Heart right ventricle (tissue), 16 donors: ENCODE measurements at places on chromosomes 16 and 17.

DNA sequence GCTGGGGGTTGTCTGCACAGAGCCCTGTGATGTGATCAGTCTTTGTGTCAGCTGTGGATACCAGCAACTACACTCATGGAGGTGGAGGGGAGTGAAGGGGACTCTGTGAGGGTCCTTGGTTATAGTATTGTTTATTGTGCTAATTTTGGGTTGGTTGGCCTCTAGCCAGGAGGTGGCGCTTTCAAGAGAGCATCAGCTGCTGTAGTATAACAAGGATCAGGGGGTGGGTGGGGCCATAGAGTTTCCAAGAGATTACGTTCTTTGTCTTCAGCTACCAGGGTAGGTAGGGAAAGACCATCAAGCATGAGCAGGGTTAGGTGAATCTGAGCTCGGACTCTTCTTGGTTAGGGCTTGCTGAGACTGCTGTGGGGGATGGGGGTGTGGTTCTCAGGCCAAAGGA, 97.1 kb upstream of the HS3ST3A1 start:
- H3K4me3 ChIP-seq = no peak overlapping the region
- H3K36me3 ChIP-seq = no peaks in the 10 kb centered on the region
- no peak overlapping the region for H3K27ac ChIP-seq
- DNase-seq = no peak
- H3K4me1 ChIP-seq = no peaks in the 10 kb centered on the region
- no peaks in the 10 kb centered on the region for H3K27me3 ChIP-seq

- H3K27ac ChIP-seq = no peak overlapping the region
- peaks cover 75% of the 10 kb centered on the region for H3K27me3 ChIP-seq
- H3K4me1 ChIP-seq = no peaks in the 10 kb centered on the region
- H3K4me3 ChIP-seq = no peak overlapping the region
These were observed 248.9 kb downstream of the ENGASE start for GRCh38 chr17:79323566-79323965.

GRCh38 chr17:60330731-60331130, 61.2 kb downstream of the USP32 start:
- H3K4me3 ChIP-seq = no peak overlapping the region
- no peaks in the 10 kb centered on the region for H3K27me3 ChIP-seq
- H3K27ac ChIP-seq = no peak overlapping the region
- no peak for DNase-seq
- peaks cover 9% of the 10 kb centered on the region for H3K36me3 ChIP-seq

DNA sequence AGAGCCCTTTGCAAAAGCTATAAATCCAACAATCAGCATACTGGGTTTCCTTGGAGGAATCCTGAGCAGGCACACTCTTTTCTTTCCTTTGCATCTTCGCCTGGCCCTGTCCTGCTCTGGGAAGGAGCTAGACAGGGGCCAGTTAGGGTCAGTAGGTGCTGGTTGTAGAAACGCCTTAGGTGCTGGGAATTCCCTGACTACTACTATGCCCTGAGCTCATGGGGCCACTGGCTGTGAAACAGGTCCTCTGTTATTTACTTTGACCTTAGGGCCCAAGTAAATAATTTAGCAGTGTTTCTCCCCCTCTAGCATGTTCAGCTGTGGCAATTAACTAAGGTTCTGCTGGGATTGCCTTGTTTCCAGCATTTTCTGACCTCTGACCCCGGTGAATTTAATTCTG, 15.8 kb upstream of the WSCD1 start:
- DNase-seq = no peak
- H3K4me3 ChIP-seq = no peak overlapping the region

- H3K27me3 ChIP-seq = no peaks in the 10 kb centered on the region
- no peak for DNase-seq
- no peak overlapping the region for H3K4me3 ChIP-seq
- H3K36me3 ChIP-seq = peaks cover 6% of the 10 kb centered on the region
- H3K4me1 ChIP-seq = peaks cover 10% of the 10 kb centered on the region
These were observed 70.2 kb downstream of the CCDC182 start for GRCh38 chr17:57674894-57675293.

DNA sequence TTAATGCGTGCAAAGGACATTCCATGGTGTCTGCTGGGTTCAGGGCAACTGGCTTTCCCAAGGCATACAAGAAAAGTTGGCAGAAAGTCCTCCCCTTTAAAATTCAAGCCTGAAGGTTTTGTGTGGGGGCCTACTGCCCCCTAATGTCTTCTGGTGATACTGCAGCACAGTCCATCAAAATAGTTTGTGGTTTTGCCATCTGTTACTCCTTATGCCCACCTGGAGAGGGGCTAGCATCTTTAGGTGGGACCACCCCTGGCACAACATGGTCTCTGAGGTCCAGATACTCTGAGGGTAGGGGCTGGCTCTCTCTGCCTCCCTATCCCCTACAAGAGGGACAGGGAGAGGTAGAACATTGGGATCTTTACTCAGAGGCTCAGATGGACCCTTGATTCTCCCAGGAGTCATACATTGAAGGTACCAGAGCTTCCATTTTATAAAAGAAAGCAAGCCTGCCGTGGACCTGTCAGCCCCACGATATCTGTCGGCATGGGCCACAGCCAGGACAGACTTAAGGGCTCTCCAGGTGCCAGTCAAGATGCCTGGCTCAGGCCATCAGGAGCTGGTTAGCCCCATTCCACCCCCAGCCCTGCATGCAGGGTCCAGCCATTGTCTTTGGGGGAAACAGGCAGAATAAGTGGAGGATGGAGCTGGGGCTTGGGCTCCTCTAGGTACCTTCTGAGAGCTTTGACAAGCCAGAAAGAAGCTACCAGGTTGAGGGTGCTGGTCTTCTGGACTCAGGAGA, 6.3 kb downstream of the ESRP2 start:
- H3K27me3 ChIP-seq = no peaks in the 10 kb centered on the region
- H3K27ac ChIP-seq = no peak overlapping the region
- no peak overlapping the region for H3K4me3 ChIP-seq
- DNase-seq = no peak
- H3K4me1 ChIP-seq = peaks cover 15% of the 10 kb centered on the region
- H3K36me3 ChIP-seq = no peaks in the 10 kb centered on the region

GRCh38 chr17:81461607-81462500, 50.7 kb downstream of the ACTG1 start:
- H3K4me3 ChIP-seq = no peak overlapping the region
- H3K4me1 ChIP-seq = no peaks in the 10 kb centered on the region
- DNase-seq = no peak
- H3K27me3 ChIP-seq = no peaks in the 10 kb centered on the region
